ENCODE measurements at places on chromosomes 5 and 9.

DNA sequence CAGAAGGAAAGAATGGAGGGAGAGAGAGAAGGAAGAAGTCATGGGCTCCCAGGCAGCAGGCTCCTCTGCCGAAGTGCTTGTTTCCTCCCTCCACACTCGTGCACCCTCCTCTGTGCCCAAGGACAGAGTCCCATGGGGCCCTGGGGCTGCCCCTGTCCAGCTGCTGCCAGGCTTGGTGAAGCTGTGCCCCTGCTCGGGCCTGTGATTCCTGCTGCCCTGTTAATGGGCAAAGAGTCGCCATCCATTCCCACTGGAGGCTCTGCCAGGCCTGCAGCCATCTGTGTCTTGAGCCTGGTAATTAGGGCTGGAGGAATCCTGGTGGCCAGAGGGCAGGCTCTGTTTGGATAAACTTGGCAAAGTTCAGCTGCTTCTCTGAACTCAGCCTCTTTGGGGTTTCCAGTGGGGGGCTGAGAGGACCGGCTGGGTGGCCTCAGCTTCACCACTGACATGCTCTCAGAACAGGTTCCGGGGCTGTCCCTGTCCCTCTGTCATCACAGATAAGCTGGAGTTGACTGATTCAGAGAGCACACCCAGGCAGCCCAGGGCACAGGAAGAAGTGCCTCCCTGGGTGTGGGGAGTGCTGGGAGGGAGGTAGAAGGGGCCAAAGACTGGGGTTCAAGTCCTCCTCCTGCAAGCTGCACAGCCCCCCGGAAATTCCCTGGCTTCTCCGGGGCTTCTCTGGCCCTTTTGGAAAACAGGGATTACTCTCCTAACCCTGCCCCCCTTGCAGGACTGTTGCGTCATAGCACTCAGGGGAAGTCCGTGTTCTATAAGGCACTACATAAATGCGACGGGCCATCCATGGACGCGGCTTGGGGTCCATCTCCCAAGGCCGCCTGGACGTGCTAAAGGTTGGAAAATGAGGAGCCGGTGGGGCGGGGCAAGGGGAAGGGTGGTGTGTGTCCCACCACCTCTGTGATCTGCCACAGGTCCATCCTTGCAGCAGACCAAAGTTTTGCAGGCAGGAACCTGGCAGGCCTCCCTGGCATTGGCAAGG is 154.8 kb downstream of the PAX5 start:
- DNase-seq = peak; percentile 32

DNA sequence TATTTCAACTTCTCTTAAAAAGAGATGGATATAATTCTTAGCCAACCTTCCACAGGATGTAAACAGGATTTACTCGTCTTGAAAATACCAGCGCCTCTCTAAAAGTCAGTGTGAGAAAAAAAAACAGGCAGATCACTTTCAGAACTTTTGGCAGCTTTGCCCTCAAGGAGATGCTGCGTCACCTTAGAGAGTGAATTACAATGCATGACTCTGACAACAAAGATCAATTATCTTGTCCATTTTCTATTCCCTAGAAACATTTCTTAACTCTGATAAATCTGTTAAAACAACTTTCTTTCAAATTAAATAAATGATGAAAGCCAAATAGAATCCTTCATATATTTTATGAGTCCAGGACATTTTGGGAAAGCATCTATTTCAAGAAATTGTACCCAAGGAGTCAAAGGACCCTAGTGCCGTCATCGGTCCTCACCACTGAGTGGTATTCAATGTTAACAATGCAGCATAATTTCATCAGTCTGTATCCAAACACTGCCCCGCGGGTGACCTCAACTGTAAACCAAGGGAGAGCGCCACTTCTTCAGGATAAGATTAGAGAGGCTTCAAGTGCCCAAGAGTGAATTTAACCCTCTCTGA is 536.0 kb downstream of the PDE4D start:
- DNase-seq = peak; percentile 43

DNA sequence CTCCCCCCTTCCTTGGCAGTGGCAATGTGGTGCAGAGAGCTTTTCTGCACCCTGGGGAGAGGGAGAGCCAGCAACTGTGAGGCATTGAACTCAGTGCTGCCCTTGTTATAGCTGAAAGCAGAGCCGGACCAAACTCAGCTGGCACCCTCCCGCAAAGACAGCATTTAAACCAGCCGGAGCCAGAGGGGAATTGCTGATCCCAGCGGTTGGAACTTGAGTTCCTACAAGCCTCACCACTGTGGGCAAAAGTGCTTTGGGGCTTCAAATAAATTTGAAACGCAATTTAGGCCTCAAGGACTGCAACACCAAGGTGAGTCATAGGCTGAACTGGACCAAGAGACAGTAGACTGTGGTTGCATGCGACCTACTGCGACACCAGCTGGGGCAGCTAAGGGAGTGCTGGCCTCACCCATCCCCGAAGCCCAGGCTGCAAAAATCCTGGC is 207.6 kb upstream of the CDKN2B start:
- no peak for DNase-seq

GRCh38 chr5:132499440-132500243 is 9.1 kb upstream of the IRF1 start:
- DNase-seq = no peak

DNA sequence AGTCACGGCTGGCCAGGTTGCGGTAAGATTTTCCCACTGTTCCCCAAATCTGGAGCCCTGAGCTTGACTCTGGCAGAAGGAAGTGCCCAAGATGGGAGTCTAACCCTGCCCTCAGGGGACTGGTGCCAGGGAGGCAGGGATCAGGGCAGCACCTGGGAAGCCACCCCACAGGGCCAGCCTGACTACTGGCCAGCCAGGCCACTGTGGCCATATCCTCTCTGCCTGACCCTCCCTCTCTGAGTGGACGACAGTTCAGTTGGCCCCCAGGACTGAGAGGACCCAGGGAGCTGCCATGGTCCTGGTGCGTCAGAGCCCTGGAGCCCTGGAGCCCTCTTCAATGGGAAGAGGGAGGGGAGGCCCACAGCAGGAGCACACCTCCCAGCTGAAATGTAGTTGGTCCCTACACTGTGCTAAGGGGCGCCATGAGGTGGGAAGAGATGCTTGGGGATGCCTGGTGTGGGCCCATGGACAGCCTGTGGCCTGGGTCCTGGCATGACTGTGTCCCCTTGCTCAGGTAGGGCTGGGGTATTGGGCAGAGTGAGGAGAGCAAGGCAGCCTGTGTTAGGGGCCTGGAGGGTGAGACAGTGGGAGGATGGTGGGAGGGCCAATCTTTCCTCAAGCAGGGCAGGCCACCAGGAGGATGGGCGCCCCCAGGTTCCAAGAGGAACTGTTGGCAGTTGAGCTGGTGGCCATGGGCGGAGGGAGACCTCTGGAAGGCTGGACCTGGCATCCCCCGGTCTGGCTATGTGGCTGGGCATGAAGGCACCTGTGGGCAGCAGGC is 81.1 kb downstream of the PHF2 start:
- no peak for DNase-seq

DNA sequence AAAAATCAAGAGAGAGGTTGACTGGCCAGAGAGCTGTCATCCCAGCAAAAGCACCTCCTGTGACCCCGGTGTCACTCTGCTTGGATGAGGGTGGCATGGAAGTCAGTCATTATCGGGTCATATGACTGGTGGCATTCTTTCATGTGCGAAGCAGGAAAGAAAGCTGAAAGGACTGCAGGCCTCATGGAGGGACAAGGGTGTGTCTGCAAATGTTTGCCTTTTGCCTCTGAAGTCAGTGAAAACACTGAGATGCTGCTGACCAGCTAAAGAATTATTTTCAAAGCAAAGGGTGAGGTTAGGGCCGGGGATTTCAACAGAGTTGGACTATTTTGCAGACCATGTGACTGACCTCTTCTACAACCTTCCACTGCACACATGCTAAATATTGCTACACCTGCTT is 298.3 kb downstream of the CSNK1G3 start:
- no peak for DNase-seq

DNA sequence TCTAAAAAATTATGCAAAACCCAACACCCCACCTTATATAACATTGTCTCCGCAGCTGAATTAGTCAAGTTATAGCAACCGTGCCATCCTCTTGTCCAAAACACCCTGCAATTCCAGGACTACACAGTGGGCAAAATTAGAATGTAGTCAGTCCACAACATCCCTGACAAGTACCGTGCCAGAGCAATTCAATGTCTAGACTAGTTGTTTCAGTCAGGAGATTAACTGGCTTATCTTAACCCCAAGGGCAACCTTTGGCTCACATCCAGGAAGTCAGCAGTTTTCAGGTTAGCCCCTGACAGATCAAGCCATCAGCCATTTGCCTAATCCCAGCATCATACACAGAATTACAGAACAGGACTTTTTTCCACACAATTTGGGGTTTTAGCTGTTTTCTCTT is 240.8 kb upstream of the TMEM161B start:
- DNase-seq = peak; percentile 68

DNA sequence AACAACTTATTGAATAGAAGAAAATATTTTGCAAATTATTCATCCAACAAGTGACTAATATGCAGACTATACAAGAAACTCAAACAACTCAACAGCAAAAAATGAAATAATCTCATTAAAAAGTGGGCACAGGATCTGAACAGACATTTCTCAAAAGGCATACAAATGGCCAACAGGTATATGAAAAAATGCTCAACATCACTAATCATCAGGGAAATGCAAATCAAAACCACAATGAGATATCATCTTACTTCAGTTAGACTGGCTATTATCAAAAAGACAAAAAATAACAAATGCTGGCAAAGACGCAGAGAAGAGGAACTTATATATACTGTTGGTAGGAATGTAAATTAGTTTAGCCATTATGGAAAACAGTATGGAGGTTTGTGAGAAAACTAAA is 1.8 kb upstream of the AMACR start:
- DNase-seq = no peak

GRCh38 chr9:115191667-115192066 is 73.7 kb upstream of the TNC start:
- DNase-seq = peak; percentile 37

DNA sequence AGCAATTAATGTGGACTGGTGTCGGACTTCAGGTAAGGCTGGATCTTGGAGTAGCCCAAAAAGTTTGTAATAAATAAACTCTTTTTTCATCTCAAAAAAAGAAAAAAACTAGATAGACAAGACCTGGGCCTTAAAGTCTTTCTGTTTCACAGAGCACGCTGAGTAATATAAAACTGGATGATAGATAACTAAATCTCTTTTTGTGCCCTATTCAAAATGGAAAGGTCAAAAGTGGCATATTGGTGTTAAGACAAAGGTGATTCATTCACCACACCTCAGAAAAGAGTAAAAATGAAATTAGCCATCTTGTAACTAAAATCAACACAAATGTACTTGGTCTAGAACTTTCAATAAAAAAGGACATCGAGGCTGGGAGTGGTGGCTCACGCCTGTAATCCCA is 30.3 kb upstream of the RFK start:
- no peak for DNase-seq

All from NCI-H524 (cell line).